ENCODE measurements at places on chromosomes 11 and 22. TPM values are rescaled to one million over a fixed set of nuclear protein-coding genes. Genes with fewer than 3 reads are reported as not detected.

Gene E2F8
- polyA plus RNA-seq = 0.22 TPM

GRCh38 chr11:85310479-85310878 is 316.7 kb downstream of the DLG2 start:
- no peak for DNase-seq

Gene CADM1
- 3.4 TPM for polyA plus RNA-seq

DNA sequence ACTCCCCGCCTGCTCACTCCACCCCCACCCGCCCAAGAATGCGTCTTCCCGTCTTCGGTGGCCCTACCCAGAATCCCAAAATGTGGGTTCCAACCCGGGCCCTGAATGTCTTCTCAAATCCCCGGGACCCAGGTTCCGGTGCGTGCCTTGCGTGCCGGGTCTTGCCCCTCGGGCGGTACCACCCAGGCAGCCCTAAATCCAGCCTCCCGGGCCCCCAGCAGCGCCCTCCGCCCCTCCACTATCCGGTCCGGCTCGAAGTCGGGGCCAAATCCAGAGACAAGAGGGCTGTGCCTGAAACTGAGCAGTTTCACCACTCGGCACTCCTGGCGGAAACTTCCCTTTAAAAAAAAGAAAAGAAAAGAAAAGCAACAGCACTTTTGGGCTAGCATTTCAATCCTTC is 16.3 kb upstream of the CCT8L2 start:
- no peak for DNase-seq

DNA sequence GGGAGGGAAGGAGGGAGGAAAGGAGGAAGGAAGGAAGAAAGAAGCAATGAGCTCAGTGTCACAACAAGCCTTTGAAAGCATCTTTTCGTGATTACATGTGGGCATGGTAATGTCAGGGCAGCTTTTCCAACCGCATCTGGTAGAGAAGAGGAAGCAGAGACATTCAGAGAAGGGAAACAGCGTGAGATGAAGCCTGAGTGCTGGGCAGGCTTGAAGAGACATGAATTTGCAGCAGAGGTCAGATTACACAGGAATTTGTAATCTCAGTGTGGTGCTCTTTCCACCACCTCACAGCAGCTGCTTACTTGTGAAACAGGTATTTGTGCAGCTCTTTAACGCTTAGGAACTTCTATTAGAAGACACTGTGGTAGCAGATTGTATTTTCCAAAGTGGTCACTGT is 289.5 kb upstream of the C11orf87 start:
- DNase-seq = no peak

DNA sequence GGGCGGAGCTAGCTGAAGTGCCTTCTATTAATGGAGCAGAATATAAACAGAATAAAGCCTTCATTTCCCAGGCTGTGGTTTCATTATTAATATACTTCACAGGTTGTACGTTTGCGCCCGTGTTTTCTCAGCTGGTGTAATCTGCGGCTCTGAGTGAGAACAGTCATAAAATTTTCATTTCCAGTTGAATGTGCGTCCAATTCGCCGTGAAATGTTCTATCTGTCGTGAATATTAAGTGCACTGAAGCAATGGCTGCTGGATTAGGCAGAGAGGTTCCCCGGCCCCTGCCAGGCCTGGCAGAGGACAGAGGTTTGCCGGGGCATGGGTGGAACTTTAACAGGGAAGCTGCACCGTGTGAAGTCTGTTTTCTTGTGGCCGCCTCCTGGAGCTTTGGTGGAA is 874.4 kb downstream of the NTM start:
- no peak for DNase-seq

Gene MUC2
- not detected for polyA plus RNA-seq

DNA sequence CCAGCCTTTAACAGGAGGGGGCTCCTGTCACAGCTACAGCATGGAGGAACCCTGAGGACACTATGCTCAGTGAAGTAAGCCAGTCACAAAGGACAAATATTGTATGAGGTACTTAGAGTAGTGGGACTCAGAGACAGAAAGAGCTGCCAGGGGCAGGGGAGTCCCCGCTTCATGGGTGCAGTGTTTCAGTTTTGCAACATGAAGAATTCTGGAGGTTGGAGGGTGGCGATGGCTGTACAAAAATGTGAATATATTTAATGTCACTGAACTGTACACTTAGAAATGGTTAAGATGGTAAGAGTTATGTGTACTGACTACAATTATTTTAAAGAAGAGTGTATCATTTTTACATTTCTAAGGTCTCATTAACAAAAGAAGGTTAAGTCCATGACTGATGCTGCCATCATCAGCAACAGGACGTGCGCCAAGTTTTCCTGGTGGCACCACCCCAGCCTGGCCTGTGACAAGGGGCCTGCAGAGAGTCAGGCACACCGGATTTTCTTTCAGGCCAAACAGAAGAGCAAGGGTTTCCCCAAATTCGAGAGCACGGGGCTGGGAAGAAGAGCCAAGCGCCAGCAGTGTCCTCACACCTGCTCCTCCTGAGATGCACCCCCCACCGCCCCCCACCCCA is 22.1 kb downstream of the YPEL1 start:
- DNase-seq = no peak

DNA sequence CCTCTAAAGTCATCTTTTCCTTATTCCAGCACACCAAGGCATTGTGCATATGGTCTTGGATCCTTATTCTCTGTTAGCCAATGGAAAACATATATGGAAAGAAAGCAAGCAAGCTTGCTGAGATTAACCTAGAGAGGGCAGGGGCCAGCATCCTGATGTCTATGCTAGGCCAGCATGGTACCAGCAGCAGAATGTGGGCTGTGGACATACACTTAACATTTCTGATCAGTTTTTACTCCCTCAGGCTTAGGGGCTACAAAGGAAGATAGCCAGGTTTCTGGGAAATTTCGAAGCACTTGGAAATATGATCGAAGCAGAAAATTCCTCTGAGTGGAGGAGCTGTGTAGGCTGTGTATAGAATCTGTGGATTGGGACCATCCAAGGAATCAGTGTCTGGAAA is 67.0 kb downstream of the ST3GAL4 start:
- DNase-seq = no peak

- DNase-seq = peak; percentile 100
These were observed 19.6 kb downstream of the MIF start for GRCh38 chr22:23913661-23914353.

GRCh38 chr11:64742087-64742888 is 1.7 kb downstream of the RASGRP2 start:
- peak; percentile 89 for DNase-seq

- no peak for DNase-seq
These were observed 24.7 kb downstream of the CHEK1 start for GRCh38 chr11:125649465-125650166.

DNA sequence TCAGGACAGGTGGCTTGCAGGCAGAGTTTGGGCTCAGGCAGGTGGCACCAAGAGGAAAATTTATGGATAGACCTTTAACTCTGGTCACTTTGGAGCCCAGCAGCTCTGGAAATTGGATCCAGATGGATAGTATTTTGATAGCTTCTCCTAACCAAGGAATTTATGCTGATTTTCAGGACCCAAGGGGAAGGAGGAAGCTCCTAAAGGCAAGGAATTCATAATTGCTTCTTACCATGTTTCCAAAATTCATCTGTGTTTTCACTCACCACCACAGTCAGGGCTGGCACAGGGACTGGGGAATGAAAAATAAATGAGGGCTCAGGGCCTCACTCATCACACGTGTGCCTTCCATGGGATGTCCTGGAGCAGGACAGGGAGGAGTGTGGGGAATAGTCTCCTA is 317.8 kb downstream of the ST3GAL4 start:
- DNase-seq = no peak

Data from spleen (tissue), 13 donors.